ENCODE measurements at places on chromosomes 13 and 19. TPM values are rescaled to one million over a fixed set of nuclear protein-coding genes. Genes with fewer than 3 reads are reported as not detected.

GRCh38 chr19:35000647-35001501 lies 751 bp downstream of the GRAMD1A start:
- no peak for DNase-seq

GRCh38 chr19:3808420-3809143 lies 22.4 kb upstream of the MATK start:
- DNase-seq, result no peak

- DNase-seq, result no peak
Observed at GRCh38 chr13:97982286-97982685, 28.8 kb downstream of the IPO5 start.

- DNase-seq, result no peak
Observed at GRCh38 chr13:87122551-87122950, 548.6 kb upstream of the SLITRK5 start.

- DNase-seq, result no peak
Observed at GRCh38 chr13:113411216-113412023, 41.9 kb downstream of the ADPRHL1 start.

DNA sequence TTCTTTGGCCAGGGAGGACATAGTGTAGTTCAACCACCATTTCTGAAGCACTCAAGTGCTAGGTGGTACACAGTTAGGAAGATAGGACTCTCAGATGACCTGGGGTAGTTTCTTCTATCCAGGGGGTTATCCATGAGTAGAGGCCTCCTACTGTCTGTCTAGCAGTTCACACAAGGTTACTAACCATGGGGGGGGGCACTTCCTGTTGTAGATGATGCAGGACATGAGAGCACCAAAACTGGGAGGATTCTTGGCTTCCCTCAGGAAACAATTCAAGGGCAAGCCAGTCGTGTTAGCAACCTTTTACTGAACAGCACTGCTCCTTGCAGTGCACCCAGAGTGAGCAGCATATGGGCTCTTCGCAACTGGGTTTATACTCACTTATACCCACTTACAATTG lies 8.9 kb upstream of the TPP2 start:
- DNase-seq, result no peak

DNA sequence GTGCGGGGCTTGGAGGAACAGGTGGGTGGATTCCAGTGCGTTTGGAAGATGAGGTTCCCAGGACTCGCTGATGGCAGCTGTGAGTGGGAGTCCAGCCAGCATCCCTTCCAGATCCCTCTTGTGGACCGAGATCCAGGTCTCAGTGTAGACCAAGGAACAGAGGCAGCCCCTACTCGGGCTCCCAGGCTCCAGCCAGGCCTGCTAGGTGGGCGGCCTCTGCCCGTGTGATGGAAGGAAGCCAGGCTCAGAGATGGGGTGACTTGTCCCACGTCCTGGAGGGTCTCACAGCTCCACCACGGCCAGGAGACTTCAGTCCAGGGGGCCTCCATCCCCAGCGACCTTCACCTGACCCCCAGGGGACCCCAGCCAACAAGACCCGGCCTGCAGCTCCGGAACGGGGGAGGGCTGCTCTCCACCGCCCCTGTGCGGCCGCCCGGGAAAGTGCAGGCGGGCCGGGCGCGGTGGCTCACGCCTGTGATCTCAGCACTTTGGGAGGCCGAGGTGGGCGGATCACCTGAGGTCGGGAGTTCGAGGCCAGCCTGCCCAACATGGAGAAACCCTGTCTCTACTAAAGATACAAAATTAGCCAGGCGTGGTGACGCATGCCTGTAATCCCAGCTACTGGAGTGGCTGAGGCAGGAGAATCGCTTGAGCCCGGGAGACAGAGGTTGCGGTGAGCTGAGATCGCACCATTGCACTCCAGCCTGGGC lies 729 bp upstream of the MADCAM1 start:
- DNase-seq, result no peak

DNA sequence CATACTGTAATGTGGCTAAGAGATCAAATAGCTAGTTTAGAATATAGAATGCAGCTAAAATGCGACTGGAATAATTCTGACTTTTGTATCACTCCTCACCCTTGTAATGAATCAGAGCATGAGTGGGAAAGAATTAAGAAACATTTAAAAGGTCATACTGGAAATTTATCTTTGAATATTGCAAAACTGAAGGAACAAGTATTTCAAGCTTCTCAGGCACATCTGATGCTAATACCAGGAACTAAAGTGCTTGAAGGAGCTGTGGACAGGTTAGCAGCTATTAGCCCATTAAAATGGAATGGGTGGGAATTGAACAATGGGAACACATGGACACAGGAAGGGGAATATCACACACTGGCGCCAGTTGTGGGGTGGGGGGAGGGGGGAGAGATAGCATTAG lies 144.2 kb upstream of the ZNF91 start:
- DNase-seq, result no peak

- DNase-seq, result no peak
Observed at GRCh38 chr13:99984461-99985240, 3.1 kb downstream of the ZIC2 start.

GRCh38 chr13:33677215-33677614 lies 140.7 kb upstream of the RFC3 start:
- DNase-seq, result no peak

THSD1 gene
- 18.4 TPM for polyA plus RNA-seq
